Stimulated activated CD8-positive, alpha-beta memory T cell treated with anti-CD3 and anti-CD28 coated beads, Interleukin-7, amount 100 ng/mL, for 1 hour (primary cell): ENCODE measurements at places on chromosomes 2 and 18.

DNA sequence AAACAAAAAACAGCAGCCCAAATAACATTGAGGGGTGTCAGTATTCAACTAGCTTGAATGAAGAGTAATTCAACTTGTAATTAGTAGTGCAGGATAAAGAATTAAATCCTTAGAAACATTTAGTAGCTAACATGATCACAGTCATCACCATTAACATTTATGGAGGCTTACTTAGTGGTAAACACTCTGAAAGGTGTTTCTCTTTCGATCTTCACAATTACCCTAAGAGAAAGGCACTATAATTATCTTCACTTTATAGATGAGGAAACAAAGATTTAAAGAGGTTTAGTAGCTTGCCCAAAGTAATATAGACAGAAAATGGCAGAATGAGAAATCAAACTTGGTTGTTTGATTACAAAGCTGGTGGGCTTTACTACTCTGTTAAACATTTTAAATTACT, 81.5 kb downstream of the GAREM1 start:
- DNase-seq, result no peak

DNA sequence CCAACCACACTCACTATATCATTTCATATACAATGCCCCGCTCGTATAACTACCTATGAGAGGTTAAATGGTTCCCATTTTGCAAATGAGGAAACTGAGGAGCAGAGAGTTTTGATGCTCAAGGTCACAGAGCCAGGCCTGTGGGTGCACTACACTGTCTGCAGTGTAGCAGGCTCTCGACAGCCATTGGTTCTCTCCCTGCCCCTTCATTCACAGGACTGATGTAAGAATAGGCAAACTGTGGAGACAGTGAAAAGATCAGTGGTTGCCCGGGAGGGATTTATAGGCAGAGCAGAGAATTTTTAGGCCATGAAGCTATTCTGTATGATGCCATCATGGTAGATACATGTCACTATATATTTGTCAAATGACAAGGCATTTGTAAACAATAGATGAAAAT, 39.0 kb upstream of the LBH start:
- DNase-seq, result no peak

GRCh38 chr2:50901510-50901909, 130.4 kb downstream of the NRXN1 start:
- DNase-seq, result no peak

DNA sequence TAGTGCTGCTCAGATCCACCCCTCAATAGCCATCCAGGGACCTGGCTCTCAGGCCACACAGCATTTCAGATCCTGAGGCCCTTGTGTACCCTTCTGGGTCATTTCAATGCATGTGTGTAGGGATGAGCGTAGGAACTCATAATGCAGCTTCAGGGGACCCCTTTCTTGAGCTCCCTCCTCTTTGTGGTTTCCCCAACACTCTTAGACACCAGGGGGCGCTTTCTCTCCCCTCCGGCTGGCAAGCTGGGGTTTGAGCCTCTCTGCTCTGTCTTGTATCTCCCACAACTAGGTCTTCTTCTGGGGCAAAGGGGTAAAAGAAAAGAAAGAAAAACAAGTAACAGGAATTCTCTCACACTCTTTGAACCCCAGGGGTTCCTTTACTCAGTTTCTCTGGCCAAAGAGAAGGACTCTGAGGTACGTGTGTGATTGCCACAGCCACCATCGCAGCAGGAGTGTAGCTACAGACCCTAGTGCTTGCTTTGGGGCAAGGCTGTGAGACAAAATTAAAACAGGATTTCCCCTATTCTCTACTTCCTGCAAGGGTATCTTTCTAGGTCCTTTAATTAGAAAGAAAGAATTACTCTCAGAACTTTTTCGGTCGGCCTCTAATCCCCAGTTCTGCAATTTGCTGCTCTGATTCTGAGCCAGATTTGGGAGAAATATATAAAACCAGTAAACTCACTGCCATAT, 38.0 kb downstream of the CABYR start:
- DNase-seq, result peak; percentile 5

DNA sequence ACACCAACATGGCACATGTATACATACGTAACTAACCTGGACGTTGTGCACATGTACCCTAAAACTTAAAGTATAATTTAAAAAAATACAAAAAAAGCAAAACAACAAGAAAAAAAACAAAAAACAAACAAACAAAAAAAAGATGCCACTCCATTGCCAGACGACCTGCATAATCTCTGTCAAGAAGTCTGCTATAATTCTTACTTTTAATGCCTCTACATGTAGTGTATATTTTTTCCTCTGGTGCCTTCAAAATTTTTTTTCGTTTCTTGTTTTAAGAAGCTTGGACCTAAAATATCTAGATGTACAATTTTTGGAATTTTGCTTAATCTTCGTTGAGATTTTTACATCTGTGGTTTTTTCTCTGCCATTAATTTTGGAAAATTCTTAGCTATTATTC, 235.6 kb upstream of the ZNF521 start:
- no peak for DNase-seq

DNA sequence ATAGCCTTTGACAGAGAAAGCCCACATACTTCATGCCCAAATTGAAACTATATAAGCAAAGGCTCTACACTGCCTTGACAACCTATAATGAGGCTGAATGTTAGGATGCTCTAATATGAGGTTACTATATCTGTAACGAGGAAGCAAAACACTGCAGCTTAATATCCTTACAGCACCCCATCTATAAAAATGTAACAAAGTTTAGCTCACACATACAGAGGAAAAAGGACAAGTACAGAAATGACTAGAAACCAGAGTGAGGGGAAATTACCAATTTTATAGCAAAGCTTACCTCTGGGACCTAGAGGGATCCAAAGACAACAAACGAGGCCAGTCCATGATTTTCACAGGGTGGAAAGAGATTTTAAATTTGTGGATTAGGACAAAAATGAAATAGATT, 138.5 kb downstream of the COL4A4 start:
- DNase-seq, result no peak

DNA sequence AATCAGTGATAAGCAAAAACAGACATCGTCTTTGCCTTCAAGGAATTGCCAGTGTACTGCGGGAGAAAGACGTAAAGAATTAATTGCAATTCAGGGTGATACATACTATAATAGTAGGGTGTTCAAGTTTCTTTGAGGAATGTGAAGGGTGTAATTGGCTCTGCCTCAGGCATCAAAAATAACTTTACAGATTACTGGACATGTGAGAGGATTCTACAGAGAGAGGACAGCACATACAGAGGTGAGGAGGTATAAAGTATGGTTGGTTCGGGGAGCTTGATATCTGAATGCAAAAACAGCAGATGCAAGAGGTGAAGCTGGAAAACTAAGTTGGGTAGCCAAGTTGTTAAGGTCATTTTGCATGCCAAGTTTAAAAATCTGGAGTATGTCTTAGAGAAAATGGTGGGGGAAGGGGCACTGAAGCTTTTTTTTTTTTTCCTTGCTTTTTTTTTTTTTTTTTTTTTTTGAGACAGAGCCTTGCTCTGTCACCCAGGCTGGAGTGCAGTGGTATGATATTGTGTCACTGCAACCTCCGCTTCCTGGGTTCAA, 227.5 kb upstream of the FOSL2 start:
- no peak for DNase-seq

DNA sequence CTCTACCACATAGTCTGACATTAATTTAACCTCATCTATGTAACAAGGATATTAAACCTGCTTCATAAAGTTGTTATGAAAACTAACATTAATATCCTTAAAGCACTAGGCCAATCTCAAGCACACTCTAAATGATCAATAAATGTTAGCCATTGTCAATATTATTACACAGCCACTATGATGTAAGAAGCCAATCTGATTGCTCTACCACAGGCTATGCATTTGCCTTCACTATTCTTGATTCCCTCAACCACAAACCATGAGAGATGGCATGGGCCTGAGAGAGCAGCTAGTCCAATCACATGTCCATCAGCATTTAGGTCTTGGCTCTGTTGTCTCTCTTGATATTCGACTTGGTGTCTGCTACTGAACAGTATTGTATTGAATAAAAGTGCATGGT, 4.2 kb downstream of the SLC25A12 start:
- no peak for DNase-seq

GRCh38 chr2:175372704-175373701, 191.5 kb upstream of the ATP5MC3 start:
- no peak for DNase-seq

DNA sequence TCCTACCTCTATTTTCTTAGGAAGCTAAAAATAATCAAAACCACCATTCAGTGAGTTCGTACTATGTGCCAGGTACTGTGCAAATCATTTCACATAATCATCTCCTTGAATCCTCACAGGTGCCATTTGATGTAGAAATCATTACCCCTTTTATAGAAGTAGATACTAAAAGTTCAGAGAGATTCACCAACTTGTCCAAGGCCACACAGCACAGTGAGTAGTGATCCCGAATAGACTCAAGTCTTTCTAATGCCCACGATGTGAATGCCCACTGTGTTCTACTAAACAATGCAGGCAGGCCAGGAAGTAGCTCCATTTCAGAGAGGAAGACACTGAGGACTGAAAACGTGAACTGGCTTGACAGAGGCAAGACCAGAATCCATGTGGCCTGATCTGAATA, 68.8 kb downstream of the ANTXR1 start:
- no peak for DNase-seq

DNA sequence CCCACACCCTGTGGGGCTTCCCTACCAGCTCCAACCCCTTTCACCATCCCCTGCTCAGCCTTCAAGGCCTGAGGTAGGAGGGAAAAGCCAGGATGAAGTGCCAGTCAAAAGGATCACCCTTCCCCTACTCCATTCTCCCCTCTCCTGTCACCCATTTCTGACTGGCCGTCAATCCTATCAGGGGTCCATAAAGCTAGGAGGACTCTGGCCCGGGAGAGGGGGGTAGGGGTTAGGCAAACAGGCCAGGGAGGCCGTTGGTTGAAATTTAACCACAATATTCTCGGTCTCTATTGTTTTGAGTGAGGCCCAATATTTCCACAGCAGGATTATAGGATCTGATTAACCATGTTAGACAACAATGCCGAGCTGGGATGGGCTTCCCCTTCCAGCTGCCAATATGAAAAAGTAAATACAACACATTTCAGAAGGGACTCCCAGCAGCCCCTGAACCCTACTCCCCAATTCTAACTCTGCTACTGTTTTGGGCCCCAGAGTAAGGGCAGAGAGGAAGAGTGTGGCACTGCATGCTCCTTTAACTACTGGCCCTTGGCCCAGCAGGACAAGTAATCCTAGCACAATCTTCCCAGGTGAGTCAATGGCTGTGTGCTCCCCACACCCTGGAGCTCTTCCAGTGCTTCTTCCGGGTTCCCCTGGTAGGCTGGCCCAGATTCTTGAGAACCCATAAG, 10.6 kb upstream of the IHH start:
- no peak for DNase-seq

GRCh38 chr18:8051453-8051852, 484.3 kb downstream of the PTPRM start:
- DNase-seq, result no peak

DNA sequence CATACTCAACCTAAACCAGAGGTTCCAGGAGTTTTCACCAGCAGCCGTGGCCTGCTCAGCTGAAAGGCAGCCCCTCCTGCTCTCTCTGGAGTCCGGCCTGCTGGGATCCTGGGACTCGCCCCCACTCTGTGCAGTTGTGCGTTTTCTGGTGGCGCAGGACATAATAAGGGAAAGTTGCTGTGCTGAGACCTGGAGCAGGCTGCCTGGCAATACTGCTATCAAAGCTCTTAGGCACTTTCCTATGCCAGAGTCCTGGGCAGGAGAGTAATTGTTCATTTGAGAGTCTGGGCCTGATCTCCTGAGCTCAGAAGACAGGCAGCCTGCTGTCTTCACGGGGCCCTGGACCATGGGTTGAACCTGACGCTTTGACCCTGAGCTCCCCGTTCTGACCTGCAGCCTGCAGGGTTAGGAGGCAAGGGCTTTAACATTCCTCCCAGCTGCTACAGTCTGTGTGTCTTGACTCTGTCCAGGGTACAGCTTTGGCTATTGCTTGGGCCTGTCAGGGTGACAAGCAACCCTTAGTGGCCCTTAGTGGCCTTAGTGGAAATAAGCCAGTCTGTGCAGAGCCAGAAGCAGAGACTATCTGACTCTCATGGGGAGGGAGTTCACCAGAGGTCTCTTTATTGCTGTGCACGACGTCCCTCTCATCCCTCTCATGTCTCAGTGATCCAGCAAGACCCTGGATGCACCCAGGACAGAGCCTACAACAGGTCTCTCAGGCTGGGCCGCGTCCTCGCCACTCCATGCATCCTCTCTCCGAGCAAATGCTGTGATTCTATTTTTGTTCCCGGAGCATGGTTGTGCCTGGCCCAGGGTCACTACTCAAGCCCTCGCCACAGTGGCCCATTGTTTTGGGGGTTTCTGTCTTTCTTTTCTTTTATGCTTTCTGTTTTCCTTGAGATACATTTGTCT, 60.6 kb downstream of the ACKR3 start:
- no peak for DNase-seq

DNA sequence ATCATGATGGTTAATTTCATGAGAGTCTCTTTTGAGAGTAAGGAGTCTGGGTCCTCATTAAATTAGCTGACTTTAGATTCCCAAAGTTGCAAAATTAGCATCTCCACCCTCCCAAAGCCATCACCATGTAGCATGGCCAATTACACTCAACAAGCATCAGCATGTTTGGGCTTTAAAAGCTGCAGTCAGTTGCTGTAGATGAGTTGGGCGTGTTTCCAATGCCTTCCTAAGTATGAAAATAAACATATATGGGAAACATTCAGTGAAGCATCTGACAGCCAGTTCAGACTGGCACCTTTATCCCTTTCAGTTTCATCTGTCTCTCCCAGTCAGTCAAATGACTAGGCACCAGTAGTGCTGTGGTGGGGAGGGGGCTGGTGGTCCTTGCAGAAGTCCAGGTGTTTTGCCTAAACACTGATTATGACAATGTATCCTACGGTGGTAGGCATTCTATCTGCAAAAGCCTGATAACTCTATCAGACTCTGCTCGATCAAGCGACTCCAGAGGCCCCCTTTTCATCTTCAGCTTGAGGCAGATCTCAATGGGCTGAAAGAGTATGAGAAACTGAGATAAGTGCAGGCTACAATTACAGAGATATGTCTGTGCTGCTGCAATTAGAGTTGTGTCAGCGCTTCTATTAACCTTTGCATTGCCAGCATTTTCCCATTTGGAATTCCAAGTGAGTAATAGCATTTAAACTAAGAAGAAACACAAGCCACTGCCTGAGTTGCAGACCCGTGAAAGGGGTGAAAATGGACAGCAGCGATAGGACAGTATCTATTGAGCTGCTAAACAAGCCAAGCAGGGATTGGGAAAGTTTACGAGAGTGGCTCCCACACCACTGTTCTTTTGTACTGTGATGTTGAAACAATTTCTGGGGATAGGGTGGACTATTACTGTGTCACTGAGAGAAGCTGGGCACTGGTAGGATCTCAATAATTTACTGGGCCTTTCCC, 67.3 kb upstream of the SPOPL start:
- DNase-seq, result no peak

GRCh38 chr2:86566821-86567190, 3.6 kb upstream of the CHMP3 start:
- DNase-seq, result no peak

GRCh38 chr2:111101592-111101991, 19.1 kb upstream of the BCL2L11 start:
- no peak for DNase-seq
